ENCODE measurements at places on chromosomes 4 and X.

GRCh38 chr4:185796176-185796575, 15.8 kb downstream of the SORBS2 start:
- DNase-seq = peak; percentile 26

DNA sequence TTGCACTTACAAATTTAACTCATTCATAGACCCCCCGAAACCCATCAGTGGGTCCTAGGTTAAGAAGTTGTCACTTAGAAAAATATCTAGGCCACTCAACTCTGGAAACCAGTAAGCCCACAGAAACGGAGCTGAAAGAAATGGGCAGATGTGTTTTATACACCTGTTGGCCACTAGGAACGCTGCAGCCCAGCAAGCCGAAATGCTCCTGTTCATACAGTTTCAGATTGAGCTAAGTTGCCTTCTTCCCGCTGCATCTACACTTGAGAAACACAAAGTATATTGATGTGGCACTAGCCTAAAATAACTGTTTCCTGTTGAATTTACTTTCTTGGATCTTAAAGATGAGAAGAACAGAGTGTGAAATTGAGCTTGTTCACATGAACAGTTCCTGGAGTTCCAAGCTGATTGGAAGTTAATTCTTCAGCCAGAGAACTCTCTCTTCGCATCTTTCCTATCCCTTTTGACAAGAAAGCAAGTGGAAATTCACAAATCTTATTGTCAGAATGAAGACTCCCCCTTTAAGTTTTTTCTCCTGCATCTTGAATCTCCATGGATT, 174.1 kb downstream of the RBMX2 start:
- DNase-seq = peak; percentile 49

- DNase-seq = no peak
Observed at GRCh38 chr4:1736812-1737211, 15.5 kb downstream of the TACC3 start.

DNA sequence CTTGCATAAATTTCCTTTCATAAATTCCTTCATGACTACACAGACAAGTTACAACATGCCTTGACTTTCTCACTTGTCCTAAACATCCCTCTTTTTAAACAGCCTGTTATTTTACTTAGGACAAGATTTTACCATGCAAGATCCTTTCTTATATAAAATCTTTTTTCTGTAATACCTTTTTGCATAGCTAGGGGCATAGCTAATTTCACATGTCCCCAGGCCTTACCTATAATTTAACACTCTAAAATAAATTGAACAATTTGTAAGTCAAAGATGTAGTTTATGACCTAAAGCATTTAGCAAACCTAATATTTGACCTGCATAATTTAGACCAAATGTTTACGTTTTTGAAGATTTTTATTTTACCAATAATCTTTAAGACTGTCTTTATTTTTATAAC, 396.3 kb upstream of the FSTL5 start:
- DNase-seq = no peak
